ENCODE measurements at places on chromosomes 2 and 18. TPM values are rescaled to one million over a fixed set of nuclear protein-coding genes. Genes with fewer than 3 reads are reported as not detected.
A peak's percentile ranks its signal among the peaks of the same experiment; 100 is the strongest.

DNA sequence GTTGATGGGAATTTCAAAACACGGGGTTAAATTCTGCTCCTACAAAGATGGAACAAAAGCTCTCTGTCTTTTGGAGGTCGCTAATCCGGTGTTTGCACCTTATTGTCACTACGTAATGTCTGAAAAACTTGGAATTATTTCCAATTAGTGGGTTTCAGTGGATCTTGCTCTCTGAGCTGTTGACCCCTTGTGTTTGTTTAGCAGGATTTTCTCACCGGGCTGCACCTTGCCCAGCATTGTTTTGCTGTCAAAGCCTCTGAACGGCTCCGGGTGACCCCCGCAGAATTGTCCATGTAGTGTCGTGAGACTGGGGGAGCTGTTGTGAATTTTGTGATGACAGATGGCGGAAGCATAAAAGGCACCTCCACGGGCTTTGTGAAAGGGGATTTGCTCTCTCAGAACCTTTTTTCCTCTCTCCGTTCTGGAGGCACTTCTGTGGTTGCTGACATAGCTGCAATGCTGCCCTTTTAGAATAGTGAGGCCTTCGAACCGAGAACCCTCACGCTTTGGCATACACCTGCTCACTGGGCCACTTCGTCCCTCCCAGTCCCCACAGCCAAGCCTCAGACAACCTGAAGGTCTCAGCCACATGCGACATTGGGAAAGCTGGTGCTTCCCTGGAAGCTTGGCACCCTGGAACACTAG lies 129.4 kb downstream of the ACOXL start:
- H3K27me3 ChIP-seq, result peaks cover 13% of the 10 kb centered on the region
- no peak overlapping the region for H3K27ac ChIP-seq
- H3K4me3 ChIP-seq, result no peak overlapping the region
- H3K4me1 ChIP-seq, result peaks cover 18% of the 10 kb centered on the region
- DNase-seq, result no peak

DNA sequence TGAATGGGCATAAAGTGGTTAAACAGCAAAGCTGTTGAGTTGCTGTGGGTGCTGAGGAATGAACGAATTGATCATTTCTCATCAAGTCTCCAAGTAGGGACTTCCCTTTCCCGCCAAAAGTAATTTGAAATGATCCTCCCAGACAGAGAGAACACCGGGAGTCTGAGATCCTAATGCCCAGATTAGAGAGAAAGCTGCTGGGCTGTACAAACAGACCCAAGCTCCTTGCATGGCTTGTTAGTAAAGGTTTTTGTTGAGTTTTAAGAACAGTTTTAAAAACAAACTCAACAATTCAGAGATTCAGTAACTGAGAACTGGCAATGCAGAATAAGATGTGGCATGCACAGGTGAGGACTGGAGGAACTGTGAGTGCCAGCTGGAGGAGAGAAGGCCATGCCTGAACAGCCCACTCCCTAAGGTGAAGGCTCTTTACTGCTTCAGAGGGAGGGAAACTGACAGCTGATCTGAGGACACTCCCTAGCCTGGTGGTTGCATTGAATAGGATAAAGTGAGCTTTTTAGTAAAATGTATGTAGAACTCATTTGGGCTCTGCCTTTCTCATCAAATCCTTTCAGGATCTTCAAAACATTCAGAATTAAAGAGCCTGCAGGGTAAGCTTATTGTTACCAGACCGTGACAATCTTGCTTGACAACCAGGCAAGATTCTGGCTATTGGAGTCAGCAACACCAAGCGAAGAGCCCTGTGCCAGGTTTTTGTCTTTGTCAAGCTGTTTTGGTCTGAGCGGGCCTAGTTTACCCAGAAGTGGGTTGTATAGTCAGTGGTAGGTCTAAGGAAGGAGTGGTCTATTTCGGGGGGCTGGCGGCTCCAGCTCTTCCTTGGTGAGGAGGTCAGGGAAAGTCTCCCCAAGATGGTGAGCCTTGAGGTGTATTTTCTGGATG lies 63.2 kb upstream of the IGFBP5 start:
- peaks cover 17% of the 10 kb centered on the region for H3K4me1 ChIP-seq
- DNase-seq, result peak; percentile 55
- no peaks in the 10 kb centered on the region for H3K27me3 ChIP-seq
- no peaks in the 10 kb centered on the region for H3K36me3 ChIP-seq
- no peak overlapping the region for H3K4me3 ChIP-seq

DNA sequence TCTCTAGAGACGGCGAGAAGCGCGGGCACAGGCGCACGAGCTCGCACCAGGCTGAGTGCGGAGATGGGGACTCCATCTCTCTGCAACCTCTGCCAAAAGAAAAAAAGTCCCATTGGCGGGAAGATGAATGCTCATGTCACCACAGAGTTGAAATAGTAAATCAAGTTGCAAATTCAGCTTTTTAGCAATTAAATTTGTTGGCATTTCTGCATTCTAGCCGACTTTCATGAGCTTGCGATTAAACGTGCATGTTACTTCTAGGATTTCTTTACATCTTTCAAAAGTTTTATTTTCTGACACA lies 588 bp downstream of the CHAC2 start:
- DNase-seq, result peak; percentile 36
- no peaks in the 10 kb centered on the region for H3K27me3 ChIP-seq
- no peak overlapping the region for H3K27ac ChIP-seq
- H3K4me3 ChIP-seq, result peak overlapping the region; percentile 75
- H3K36me3 ChIP-seq, result peaks cover 3% of the 10 kb centered on the region
- peaks cover 3% of the 10 kb centered on the region for H3K4me1 ChIP-seq

GRCh38 chr2:202039278-202040078 lies 5.8 kb downstream of the FZD7 start:
- peak overlapping the region; percentile 38 for H3K27ac ChIP-seq
- H3K36me3 ChIP-seq, result peaks cover 9% of the 10 kb centered on the region
- H3K4me1 ChIP-seq, result peaks cover 28% of the 10 kb centered on the region
- no peak for DNase-seq
- H3K4me3 ChIP-seq, result no peak overlapping the region
- H3K27me3 ChIP-seq, result peaks cover 25% of the 10 kb centered on the region

DNA sequence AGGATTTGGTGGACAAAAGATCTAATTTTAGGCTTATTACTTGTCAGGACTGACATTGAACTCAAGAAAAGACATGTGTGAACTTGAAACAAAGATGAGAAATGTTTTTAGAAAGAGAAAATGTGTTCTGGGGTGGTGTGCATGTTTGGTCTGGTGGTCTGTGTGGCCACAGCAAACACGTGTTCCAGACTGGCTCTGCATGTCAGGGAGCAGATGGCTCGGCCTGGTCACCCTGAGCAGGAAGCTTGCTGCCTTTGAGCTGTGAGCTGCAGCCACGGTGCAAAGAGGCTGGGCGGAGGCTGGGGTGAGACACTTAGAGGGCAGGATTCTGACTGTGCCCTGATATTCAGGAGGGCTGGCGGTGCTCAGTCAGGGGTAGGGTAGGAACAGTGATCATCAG lies 186.1 kb downstream of the CTIF start:
- peaks cover 4% of the 10 kb centered on the region for H3K36me3 ChIP-seq
- H3K27ac ChIP-seq, result no peak overlapping the region
- no peak for DNase-seq
- H3K4me3 ChIP-seq, result no peak overlapping the region
- peaks cover 20% of the 10 kb centered on the region for H3K4me1 ChIP-seq
- H3K27me3 ChIP-seq, result no peaks in the 10 kb centered on the region

GRCh38 chr2:240797914-240798313 lies 22.1 kb downstream of the KIF1A start:
- no peak overlapping the region for H3K4me3 ChIP-seq
- peaks cover 29% of the 10 kb centered on the region for H3K4me1 ChIP-seq
- no peak overlapping the region for H3K27ac ChIP-seq
- H3K27me3 ChIP-seq, result peaks cover 9% of the 10 kb centered on the region

DNA sequence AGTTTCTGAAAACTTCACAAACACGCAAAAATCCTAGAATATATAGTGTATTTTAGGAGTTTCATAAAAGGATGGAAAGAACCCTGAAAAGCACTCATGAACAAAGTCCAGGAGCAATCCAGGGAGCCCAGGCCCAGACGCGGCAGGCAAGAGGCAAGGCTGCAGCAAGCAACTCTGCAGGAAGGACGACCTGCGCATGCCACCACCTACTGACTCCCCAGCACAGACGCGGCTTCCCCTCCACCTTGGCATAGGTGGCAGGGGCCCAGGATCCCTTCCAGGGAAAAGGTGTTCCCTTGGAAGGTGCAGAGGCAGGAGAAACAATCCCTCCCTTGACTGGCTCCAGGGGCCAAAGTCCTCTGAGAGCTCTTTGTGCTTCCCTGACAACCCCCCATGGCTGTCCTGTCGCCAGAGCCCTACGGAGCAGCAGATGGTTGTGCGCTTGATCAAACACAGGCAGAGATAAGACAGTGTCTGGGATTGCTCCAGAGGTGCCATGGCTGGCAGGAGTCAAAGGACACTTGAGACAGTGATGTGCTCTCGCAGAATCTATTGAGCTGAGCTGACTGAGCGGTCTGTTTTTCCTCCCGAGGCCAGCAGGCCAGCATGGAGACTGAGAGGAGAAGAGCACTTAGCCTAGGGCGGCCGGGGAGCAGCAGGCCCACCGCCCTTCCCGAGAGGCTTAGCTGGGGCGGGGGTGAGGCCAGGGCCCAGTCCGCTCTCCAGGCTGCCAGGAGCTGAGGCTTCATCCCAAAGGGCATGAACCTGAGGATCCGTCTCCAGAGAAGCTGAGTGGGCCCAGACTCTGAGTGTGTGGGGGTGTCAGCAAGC lies 10.8 kb upstream of the AMER3 start:
- H3K27ac ChIP-seq, result no peak overlapping the region
- H3K4me1 ChIP-seq, result no peaks in the 10 kb centered on the region
- H3K4me3 ChIP-seq, result no peak overlapping the region
- H3K27me3 ChIP-seq, result peaks cover 4% of the 10 kb centered on the region

GRCh38 chr2:120052597-120052996 lies 39.7 kb downstream of the EPB41L5 start:
- H3K27me3 ChIP-seq, result no peaks in the 10 kb centered on the region
- DNase-seq, result no peak
- H3K4me1 ChIP-seq, result no peaks in the 10 kb centered on the region
- H3K36me3 ChIP-seq, result no peaks in the 10 kb centered on the region
- H3K27ac ChIP-seq, result no peak overlapping the region

Gene PSMA8
- total RNA-seq, result not detected

Gene COBLL1
- 7.0 TPM for total RNA-seq

Gene RAB3GAP1
- 30.4 TPM for total RNA-seq

Gene DUSP2
- total RNA-seq, result 5.7 TPM

All from muscle of leg (tissue), 16 donors.